ENCODE measurements at places on chromosomes 7 and 10. TPM values are rescaled to one million over a fixed set of nuclear protein-coding genes. Genes with fewer than 3 reads are reported as not detected.

DNA sequence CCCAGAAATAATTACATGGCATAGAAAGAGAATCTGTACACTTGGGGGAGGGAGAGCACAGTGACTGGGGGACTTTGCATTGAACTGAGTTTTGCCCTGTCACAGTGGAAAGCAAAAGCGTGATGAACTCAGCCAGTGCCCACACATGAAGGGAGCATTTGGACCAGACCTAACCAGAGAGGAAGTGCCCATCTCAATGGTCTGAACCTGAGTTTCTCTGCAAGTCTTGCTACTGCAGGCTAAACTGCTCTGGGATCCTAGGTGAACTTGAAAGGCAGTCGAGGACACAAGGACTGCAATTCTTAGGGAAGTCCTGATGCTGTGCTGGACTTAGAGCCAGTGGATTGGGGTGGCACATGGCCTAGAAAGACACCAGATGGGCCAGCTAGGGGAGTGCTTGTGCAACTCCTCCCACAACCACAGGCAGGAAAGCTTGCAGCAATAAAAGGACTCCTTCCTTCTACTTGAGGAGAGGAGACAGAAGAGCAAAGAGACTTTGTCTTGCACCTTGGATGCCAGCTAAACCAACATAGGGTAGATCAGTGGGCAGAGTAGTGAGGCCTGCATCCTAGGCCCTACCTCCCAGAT lies 259.0 kb downstream of the GRM8 start:
- no peaks in the 10 kb centered on the region for H3K36me3 ChIP-seq
- H3K27me3 ChIP-seq = no peaks in the 10 kb centered on the region
- no peak for DNase-seq
- H3K4me3 ChIP-seq = no peak overlapping the region

- no peaks in the 10 kb centered on the region for H3K4me1 ChIP-seq
- H3K27ac ChIP-seq = no peak overlapping the region
- DNase-seq = no peak
- H3K4me3 ChIP-seq = no peak overlapping the region
Measured at GRCh38 chr10:65900271-65900670, 1025.6 kb upstream of the LRRTM3 start.

DNA sequence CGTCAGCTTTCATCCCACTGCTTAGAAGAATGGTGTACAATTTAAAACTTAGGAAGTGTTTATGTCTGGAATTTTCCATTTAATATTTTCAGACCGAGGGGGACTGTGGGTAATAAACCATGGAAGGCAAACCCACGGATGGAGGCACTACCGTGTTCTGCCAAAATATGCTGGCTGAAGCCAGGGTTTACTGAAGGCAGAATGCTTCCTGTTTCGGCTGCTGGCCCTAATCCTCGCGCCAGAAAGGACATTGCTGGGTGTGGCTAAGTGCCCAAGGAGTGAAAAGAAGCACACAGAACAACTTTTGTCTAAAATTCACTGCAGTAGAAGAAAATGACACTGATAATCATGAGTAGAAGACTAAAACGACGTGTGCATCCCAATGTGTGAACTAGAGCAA lies 32.3 kb downstream of the PITRM1 start:
- no peak for DNase-seq
- no peak overlapping the region for H3K27ac ChIP-seq
- no peak overlapping the region for H3K4me3 ChIP-seq
- H3K27me3 ChIP-seq = no peaks in the 10 kb centered on the region

GRCh38 chr10:91247360-91248111 lies 27.1 kb downstream of the PCGF5 start:
- no peak for DNase-seq
- H3K4me3 ChIP-seq = no peak overlapping the region
- H3K27ac ChIP-seq = no peak overlapping the region
- H3K27me3 ChIP-seq = no peaks in the 10 kb centered on the region
- no peaks in the 10 kb centered on the region for H3K36me3 ChIP-seq

DNA sequence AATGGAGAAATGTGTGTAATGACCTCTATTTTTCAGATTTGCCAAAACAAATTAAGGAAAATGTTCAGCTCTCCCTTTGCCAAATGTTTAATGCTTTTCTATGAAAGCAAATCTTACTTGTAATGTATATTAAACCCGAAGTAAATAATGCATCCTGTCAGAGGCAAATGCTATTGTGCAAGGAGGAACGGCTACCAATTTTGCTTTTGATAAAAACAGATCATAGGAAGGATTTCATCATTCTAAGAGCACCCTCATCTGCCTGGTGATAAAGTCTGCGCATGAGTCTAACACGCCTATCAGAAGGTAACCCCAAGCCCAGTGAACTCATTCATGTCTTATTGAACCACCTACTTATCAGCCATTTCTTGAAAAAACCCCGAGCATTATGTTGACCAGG lies 412.4 kb upstream of the MKI67 start:
- H3K4me3 ChIP-seq = no peak overlapping the region
- H3K27ac ChIP-seq = no peak overlapping the region
- no peaks in the 10 kb centered on the region for H3K36me3 ChIP-seq
- no peaks in the 10 kb centered on the region for H3K4me1 ChIP-seq
- H3K27me3 ChIP-seq = peaks cover 10% of the 10 kb centered on the region

- no peak overlapping the region for H3K27ac ChIP-seq
- H3K4me1 ChIP-seq = peaks cover 16% of the 10 kb centered on the region
- no peaks in the 10 kb centered on the region for H3K36me3 ChIP-seq
- no peaks in the 10 kb centered on the region for H3K27me3 ChIP-seq
- no peak for DNase-seq
- H3K4me3 ChIP-seq = no peak overlapping the region
Measured at GRCh38 chr10:47400786-47401185, 16.7 kb upstream of the ZNF488 start.

DNA sequence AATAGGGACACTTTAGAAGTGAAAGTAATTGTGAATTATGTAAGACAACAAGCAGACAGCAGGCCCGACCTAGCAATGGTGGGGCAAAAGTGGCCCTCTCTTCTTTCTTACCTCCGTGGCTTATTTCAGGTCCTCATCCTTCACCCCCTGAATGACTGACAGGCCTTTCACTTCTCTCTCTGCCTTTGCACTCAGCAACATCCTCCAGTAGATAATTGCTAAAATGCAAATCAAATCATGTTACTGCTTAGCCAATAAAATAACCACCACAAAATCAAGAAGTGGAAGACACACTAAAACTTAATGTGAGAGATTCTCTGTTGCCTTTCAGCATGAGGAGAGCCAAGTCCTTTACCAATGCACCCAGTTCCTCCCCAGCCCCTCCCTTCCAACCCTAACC lies 274.6 kb upstream of the ZNF32 start:
- no peak overlapping the region for H3K27ac ChIP-seq
- DNase-seq = no peak
- no peak overlapping the region for H3K4me3 ChIP-seq
- no peaks in the 10 kb centered on the region for H3K27me3 ChIP-seq
- no peaks in the 10 kb centered on the region for H3K4me1 ChIP-seq

- no peaks in the 10 kb centered on the region for H3K27me3 ChIP-seq
- H3K27ac ChIP-seq = no peak overlapping the region
- no peaks in the 10 kb centered on the region for H3K4me1 ChIP-seq
- no peak for DNase-seq
- H3K36me3 ChIP-seq = peaks cover 23% of the 10 kb centered on the region
- no peak overlapping the region for H3K4me3 ChIP-seq
Measured at GRCh38 chr7:24668927-24669635, 88.2 kb downstream of the GSDME start.

GRCh38 chr10:73092830-73093229 lies 3.8 kb downstream of the P4HA1 start:
- peaks cover 3% of the 10 kb centered on the region for H3K36me3 ChIP-seq
- no peak for DNase-seq
- no peak overlapping the region for H3K27ac ChIP-seq
- H3K4me1 ChIP-seq = no peaks in the 10 kb centered on the region
- no peaks in the 10 kb centered on the region for H3K27me3 ChIP-seq

DNA sequence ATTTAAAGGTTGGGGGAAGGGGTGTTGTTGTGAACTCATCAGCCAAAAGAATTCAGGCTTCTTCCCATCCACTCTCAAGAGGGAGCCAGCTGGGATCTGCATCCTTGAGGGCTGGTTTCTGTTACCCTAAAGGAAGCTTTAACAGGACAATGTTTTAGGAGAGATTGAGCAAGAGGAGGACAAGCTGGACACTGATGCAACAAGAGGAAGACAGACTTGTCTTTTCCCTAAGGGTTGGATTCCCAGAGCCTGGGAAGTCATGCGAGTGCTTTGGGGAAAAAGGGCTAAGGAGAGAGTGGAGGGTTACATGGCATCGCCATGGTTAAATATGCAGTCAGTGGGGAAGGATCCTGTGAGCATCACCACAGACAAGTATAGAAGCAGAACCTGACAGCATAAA lies 47.6 kb upstream of the PDE1C start:
- H3K4me3 ChIP-seq = no peak overlapping the region
- H3K36me3 ChIP-seq = no peaks in the 10 kb centered on the region
- H3K27me3 ChIP-seq = no peaks in the 10 kb centered on the region

- no peaks in the 10 kb centered on the region for H3K27me3 ChIP-seq
- no peaks in the 10 kb centered on the region for H3K4me1 ChIP-seq
- no peak overlapping the region for H3K27ac ChIP-seq
Measured at GRCh38 chr7:17304926-17305325, 6.5 kb downstream of the AHR start.

GRCh38 chr10:1309617-1310270 lies 253.6 kb downstream of the WDR37 start:
- no peak overlapping the region for H3K27ac ChIP-seq
- no peaks in the 10 kb centered on the region for H3K36me3 ChIP-seq
- no peak for DNase-seq

DNA sequence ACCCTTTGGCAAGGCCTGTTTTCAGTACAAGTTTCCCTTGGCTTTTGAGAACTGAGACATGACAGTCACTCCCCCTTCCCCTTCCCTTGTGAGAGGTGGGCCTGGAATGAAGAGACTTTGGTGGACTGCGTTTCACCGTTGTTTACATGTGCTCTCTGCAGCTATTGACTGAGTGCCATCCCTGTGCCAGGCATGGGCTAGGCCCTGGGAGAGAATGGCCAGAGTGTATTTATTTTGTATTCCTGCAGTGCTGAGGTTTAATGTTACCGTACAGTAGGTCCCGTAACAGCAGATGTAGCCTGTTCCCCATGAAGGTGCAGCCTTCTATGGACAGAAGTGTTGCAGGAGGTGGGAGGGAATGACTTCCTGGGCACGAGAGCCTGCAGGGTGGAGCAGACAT lies 50.0 kb downstream of the TACR2 start:
- no peaks in the 10 kb centered on the region for H3K36me3 ChIP-seq
- no peak for DNase-seq
- no peak overlapping the region for H3K4me3 ChIP-seq
- H3K27me3 ChIP-seq = no peaks in the 10 kb centered on the region

DNA sequence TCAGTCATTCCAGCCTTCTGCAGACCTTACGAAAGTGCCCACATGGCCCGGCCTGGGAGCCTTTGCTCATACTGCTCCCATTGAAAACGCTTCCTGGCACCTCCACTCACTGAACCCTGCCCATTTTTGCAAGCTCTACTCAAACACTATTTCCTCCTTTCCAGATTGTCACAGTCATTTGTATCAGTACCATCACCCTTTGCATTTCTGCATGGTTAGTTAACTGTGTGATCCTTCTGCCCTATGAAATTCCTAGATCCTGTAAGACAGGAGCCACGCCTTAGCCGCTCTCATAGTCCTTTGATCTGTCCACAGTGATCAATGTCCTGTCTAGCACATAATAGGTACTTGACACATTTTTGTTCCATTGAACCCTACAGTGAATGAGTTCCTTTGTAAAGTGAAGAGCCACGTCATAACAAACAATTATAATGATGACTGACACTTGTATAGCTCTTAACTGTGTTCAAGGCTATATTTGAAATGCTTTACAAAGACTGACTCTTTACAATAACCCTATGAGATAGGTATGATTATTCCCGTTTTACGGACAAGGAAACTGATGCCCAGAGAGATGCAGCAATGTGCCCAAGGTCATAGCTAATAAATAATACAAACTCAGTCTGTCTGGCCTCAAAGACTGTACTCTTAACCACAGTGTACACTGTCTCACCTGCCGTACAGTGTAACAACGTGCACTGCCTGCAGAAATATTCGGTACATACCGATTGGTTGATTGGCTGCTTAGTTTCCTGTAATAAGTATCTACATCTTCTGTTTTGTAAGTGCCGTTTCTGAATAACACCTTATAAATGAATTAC lies 16.6 kb upstream of the ITIH2 start:
- DNase-seq = no peak
- H3K27ac ChIP-seq = no peak overlapping the region
- no peaks in the 10 kb centered on the region for H3K4me1 ChIP-seq
- no peak overlapping the region for H3K4me3 ChIP-seq
- H3K27me3 ChIP-seq = no peaks in the 10 kb centered on the region

DNA sequence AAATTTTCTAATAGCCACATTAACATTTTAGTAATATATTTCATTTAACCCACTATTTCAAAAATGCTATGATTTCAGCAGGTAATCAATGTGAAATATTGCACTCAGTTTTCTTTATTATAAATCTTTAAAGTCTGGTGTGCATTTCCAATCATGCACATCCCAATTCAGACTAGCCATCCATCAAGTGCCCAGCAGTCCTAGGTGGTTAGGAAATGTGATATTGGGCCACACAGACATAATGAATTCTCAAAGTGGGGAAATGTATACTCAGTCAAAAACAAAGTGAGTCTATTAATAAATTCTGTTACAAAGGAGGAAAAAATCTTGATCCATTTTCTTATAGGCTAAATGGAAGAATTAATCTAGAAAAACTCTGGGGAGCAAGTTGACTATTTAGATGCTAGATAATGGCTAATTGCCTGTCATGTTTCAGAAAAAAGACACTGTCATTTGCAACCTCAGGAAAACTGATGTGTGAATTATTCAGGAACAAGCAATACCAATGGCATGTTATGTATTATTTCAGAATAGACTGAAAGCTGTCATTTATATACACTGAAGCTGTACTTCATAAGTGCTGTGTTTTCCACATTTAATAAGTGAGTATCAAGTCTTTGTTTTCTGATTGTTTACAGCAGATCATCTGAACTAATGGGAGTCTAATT lies 629.1 kb upstream of the ADARB2 start:
- H3K27ac ChIP-seq = no peak overlapping the region
- no peaks in the 10 kb centered on the region for H3K27me3 ChIP-seq
- H3K36me3 ChIP-seq = no peaks in the 10 kb centered on the region
- DNase-seq = no peak
- H3K4me3 ChIP-seq = no peak overlapping the region
- H3K4me1 ChIP-seq = no peaks in the 10 kb centered on the region

DNA sequence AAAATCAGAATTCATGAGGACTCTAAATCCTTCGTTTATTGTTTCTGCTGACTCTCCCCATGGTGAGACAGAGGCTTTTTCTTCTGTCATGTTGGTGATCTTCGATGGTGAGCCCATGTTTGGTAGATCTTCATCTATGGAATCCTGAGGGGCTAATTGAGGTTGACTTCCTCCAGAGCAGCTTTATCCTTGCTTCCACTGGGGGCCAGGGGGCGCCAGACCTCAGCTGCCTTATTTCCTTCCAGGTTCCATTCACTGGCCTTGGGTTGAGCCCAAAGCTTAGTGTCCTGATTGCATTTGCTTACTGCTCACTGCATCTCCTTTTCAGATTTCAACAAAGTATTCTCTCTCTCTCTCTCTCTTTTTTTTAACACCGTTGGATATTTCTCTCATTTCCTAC lies 80.7 kb downstream of the GCC1 start:
- no peak overlapping the region for H3K4me3 ChIP-seq
- H3K36me3 ChIP-seq = no peaks in the 10 kb centered on the region
- no peaks in the 10 kb centered on the region for H3K4me1 ChIP-seq
- H3K27me3 ChIP-seq = peaks cover 7% of the 10 kb centered on the region
- H3K27ac ChIP-seq = no peak overlapping the region

GRCh38 chr10:52571018-52571417 lies 201.6 kb downstream of the MBL2 start:
- H3K36me3 ChIP-seq = no peaks in the 10 kb centered on the region
- H3K27me3 ChIP-seq = no peaks in the 10 kb centered on the region
- DNase-seq = no peak
- H3K4me3 ChIP-seq = no peak overlapping the region
- H3K27ac ChIP-seq = no peak overlapping the region

Gene HOXA4
- 5.3 TPM for total RNA-seq

Gene PHYH
- total RNA-seq = 14.1 TPM

Gene SAP25
- total RNA-seq = 0.30 TPM

Gene TSPAN12
- total RNA-seq = 123 TPM

Gene UTF1
- total RNA-seq = not detected
